ENCODE measurements at places on chromosomes 1 and 21.

DNA sequence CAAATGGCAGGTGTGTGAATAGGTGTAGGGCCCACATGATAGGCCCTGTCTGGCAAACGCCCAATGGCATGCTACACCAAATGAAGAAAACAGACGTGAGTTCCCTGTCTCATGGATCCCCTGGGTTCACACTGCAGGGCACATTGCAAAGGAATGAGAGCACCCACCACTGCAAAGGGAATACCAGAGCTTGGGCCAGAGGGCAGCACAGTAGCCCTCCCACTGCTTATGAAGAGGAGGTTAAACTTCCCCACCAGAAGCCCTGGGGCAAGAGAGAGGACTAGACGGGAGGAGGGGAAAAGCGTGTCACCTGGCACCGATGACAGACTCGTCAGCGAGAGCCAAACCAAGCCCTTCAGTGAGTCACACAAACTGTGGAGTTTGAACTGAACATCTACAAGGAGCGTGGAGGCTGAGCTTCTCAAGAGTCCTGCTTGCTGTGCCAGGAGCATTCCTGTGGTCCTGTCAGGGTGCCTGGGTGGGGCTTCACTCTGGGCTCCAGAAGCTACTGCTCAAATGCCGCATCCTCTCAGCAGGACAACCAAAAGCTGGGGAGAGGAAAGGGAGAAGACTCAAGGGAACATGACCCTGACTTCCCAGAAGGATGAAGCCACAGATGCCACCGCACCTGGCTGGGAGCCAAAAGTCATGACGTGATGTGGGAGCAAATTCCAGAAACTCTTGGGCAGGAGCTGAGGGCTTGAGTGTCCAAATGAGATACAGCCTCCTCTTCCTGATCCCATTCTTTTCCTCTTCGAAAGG lies 61.1 kb downstream of the TOMM20 start:
- no peak for DNase-seq

DNA sequence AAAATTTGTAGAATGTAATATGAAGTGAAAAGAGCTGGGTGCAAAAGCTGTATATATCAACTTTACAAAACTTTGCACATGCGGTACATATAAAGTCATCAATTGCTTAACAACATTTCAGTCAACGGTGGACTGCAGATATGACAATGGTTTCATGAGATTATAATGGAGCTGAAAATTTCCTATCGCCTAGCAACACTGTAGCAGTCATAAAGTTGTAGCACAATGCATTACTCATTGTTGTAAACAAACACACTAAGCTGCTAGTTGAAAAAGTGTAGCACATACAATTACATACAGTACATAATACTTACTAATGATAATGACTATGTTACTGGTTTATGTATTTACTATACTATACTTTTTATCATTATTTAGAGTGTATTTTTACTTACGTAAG lies 64.0 kb downstream of the RGS7 start:
- DNase-seq, result no peak

DNA sequence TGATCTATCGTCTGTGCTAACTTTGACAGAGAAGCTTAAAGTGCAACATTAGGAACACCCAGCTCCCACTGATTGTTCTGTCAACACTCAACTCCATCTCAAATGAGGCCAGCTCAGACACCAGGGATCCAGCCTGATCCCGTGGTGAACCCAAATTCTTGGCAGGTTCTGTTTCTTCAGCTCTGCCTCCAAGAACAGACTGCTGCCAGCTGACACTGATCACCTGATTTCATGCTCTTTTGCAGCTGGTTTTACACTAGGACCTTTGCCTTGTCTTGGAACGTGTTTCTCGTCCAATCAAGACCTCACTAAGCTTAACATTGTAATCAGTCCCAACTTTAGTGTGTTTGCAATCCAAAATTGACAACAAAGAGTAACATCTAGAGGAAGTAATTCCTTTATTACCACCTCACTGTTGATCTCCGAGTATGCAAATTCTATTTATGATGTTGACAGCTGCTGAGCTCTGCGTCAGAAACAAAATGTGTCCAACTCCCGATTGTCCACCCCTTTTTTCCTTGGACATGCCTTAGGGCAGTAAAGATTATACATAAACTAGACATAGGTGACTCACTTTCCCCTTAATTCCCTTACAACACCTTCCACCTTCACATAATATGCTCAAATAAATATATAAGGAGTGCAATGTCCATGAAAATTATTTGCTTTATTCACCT lies 1.6 kb upstream of the HYI start:
- DNase-seq, result no peak

DNA sequence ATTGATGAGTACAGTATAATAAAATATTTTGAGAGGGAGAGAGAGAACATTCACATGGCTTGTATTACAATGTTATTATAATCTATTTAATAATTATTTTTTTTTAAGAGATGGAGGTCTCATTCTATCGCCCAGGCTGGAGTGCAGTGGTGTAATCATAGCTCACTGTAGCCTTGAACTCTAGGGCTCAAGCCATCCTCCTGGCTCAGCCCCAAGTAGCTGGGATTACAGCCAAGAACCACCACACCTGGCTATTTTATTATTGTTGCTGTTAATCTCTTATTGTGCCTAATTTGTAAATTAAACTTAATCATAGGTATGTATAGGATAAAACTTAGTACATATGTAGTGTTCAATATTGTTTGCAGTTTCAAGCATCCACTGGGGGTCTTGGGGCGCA lies 57.8 kb downstream of the HS2ST1 start:
- no peak for DNase-seq

GRCh38 chr1:22150923-22151322 lies 8.0 kb upstream of the WNT4 start:
- no peak for DNase-seq

GRCh38 chr1:206808615-206809014 lies 36.3 kb upstream of the IL10 start:
- peak; percentile 77 for DNase-seq

DNA sequence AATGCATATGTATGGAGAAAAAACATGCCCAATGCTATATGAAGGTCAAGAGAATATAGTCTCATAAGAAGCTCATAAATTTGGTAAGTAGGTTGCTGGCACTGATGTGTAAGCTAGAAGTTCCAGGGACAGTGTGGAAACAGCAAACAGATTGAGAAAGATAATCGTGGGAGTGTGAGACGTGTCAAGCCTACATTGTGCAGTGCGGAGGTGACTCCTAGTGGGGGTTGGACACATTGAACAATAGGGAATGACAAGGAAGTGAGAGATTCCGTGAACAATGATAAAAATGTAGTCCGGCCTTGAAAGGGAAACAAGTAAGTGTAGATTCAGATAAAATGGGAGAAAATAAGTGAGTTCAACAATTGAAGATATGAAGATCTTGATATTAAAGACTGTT lies 788.4 kb upstream of the PRMT6 start:
- no peak for DNase-seq

GRCh38 chr1:201628490-201628889 lies 89.6 kb downstream of the NAV1 start:
- DNase-seq, result no peak

- no peak for DNase-seq
These were observed 54.2 kb downstream of the SLC37A1 start for GRCh38 chr21:42567861-42568260.

GRCh38 chr21:33550772-33551660 lies 8.2 kb downstream of the SON start:
- no peak for DNase-seq

GRCh38 chr1:245587435-245588115 lies 432.8 kb downstream of the KIF26B start:
- DNase-seq, result no peak

GRCh38 chr1:37888022-37888700 lies 28.8 kb upstream of the MTF1 start:
- DNase-seq, result no peak

GRCh38 chr21:26845066-26845758 lies at the start of gene ADAMTS1:
ADAMTS1 (minus strand) TSS chr21:26845409; CDS start chr21:26844954, 455 bp downstream.
- DNase-seq, result no peak

DNA sequence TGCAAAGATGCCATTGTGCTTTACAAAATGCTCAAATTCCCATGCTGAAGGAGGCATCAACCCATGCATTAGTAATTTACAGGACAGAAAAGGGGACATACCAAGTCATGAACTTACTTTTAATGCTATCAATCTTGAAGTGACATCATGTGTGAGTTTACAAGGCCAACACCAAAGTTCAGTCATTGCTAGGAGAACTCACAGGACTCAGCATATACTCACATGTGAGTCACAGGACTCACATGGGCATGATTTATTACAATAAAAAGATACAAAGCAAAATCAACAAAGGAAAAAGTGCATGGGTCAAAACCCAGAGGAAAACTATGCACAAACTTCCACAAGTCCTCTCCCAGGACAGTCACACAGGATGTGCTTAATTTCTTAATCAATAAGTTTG lies 1656.0 kb downstream of the MRPL39 start:
- no peak for DNase-seq

GRCh38 chr1:93633313-93633712 lies 48.3 kb downstream of the BCAR3 start:
- DNase-seq, result no peak

DNA sequence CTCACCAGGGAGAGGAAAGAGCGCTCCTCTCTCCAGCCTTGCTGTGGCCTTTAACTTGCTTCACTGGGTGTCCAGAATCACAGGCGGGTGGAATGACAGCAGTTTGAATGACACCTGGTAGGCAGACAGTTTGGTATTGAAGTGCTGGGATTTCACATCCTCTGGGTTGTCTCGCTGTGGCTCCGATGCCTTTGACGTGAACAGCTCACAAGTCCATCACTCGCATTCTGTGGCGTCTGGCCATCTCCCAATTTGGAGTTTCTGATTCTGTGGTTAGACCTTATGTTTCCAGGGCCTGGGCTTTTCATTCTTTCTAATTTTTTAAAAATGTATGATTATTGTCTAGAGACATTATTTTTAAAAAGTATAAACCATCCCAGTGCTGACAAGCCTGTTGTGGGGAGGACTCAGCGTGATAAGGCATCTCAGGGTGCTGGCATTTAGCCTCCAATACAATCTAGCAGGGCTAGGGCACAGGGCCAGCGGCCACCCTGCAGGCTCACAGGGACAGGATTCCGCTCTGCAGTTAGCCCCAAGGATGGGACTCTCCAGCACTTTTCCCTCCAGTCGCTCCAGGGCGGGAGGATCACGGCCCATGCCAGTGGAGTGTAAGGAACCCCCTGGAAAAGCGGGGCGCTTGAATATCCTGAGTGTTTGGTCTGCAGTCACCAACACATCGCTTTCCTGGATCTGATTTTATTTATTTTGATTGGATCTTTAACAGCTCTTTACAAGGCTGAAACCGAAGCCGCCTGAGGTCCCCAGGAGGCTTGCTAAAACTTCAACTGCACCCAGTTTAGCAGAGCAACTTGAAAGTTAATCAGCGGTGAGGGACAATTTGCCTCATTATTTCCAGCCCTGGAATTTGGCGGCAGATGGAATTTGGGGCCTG lies 178.3 kb downstream of the TRABD2B start:
- no peak for DNase-seq
